Left ventricle myocardium inferior (tissue), 1 donor: ENCODE measurements at places on chromosomes 7 and 10.

- peaks cover 8% of the 10 kb centered on the region for H3K4me1 ChIP-seq
- no peaks in the 10 kb centered on the region for H3K36me3 ChIP-seq
- peak; percentile 64 for DNase-seq
- no peak overlapping the region for H3K27ac ChIP-seq
- no peak overlapping the region for H3K4me3 ChIP-seq
Observed at GRCh38 chr10:124351481-124352220, 67.1 kb downstream of the OAT start.

DNA sequence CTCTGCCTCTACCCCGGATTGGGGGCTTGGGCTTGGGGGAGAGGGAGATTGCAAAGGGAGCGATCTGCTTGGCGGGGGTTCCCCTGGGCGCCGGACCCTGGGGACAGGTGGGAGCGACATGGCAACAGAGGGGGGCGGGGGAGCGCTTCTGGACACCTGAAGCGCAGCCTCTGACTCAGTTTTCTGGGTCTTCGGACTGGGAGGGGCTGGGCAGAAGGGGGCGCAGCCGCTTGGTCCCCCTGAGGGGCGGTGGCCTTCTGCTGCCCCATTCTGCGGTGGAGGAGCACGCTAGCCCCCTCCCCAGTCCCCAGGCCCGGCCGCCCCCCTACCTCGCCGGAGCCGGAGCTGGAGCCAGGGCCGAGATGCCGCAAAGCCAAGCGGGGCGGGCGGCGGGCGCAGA lies 380 bp downstream of the NAT16 start:
- H3K27ac ChIP-seq, result no peak overlapping the region
- H3K4me3 ChIP-seq, result peak overlapping the region; percentile 9
- peaks cover 16% of the 10 kb centered on the region for H3K4me1 ChIP-seq
- DNase-seq, result no peak
- peaks cover 100% of the 10 kb centered on the region for H3K27me3 ChIP-seq

GRCh38 chr10:633279-634245 lies 55.9 kb downstream of the DIP2C start:
- no peaks in the 10 kb centered on the region for H3K36me3 ChIP-seq
- DNase-seq, result no peak
- peaks cover 53% of the 10 kb centered on the region for H3K4me1 ChIP-seq
- peak overlapping the region; percentile 23 for H3K27ac ChIP-seq
- no peaks in the 10 kb centered on the region for H3K27me3 ChIP-seq
- H3K4me3 ChIP-seq, result no peak overlapping the region

- DNase-seq, result no peak
- no peak overlapping the region for H3K27ac ChIP-seq
- H3K27me3 ChIP-seq, result no peaks in the 10 kb centered on the region
- H3K4me3 ChIP-seq, result no peak overlapping the region
- no peaks in the 10 kb centered on the region for H3K36me3 ChIP-seq
- no peaks in the 10 kb centered on the region for H3K4me1 ChIP-seq
Observed at GRCh38 chr10:55144001-55144400, 343.0 kb upstream of the PCDH15 start.

DNA sequence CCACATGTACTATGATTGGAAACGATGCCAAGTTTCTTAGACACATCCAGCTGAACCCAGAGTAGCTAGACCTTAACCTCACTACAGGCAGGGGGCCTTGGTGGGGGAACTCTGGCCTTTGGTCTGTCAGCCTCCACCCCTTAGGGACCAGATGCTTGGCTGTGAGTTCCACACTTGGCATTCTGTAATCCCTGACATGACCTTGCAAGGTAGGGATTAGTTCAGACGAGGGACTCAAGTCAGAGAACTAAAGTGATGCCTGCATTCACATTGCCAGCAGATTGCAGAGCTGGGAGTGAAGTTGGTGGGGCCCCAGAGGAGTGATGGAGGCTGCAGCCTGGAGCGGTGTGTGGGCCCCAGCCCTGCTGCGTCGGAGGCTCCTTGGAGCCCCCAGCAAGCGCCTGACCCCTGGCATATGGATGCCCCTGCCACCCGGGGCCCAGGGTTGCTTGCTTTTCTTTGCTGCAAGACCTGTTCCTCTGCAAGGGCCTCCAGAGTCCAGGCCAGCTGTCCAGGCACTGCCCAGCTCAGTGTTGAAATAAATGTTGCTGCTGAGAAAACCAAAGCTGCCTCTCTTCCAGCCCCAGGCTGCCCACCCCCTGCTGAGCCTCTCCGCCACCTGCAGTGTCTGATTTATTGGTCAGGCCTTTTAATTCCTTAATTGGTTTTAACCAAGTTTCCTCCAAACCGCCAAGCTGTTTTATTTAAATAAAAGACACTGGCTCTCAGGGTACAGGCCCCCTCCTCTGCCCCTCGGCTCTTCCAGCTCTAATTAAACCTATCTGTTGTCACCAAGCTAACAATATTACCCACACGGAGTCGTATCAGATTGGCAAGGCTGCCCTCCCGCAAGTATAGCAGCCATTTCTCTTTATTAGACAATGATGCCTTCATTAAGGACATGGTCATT lies 4.7 kb downstream of the NPTX2 start:
- DNase-seq, result no peak
- H3K4me3 ChIP-seq, result no peak overlapping the region
- H3K36me3 ChIP-seq, result no peaks in the 10 kb centered on the region

DNA sequence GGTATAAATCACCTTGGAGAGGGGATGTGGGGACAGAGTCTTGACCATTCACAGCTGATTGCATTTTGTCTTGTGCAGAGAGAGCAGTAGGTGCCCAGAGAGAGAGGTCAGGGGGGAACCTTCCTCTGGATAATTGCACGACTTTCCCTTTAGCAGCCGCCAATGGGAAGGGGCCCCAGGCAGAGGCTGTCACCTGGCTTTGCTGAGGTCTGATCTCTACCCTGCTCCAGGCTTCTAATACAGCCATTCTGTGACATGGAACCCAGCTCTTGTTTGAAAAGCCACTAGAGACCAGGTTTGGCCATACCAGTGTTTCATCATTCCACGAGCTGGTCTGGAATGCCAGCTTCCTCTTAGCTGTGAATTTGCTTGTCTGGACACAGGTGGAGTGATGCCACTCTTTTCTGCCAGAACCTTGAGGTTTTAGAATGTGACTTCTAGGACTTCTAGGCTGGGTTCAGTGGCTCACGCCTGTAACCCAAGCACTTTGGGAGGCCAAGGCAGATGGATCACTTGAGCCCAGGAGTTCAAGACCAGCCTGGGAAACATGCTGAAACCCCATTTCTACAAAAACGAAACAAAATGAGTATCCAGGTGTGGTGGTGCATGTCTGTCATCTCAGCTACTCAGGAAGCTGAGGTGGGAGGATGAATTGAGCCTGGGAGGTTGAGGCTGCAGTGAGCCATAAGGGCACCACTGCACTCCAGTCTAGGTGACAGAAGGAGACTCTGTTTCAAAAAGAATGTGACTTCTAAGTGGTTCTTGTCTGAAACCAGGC lies 159.9 kb downstream of the CAMK1D start:
- H3K27ac ChIP-seq, result no peak overlapping the region
- H3K36me3 ChIP-seq, result no peaks in the 10 kb centered on the region
- no peak overlapping the region for H3K4me3 ChIP-seq
- H3K4me1 ChIP-seq, result no peaks in the 10 kb centered on the region
- no peak for DNase-seq

DNA sequence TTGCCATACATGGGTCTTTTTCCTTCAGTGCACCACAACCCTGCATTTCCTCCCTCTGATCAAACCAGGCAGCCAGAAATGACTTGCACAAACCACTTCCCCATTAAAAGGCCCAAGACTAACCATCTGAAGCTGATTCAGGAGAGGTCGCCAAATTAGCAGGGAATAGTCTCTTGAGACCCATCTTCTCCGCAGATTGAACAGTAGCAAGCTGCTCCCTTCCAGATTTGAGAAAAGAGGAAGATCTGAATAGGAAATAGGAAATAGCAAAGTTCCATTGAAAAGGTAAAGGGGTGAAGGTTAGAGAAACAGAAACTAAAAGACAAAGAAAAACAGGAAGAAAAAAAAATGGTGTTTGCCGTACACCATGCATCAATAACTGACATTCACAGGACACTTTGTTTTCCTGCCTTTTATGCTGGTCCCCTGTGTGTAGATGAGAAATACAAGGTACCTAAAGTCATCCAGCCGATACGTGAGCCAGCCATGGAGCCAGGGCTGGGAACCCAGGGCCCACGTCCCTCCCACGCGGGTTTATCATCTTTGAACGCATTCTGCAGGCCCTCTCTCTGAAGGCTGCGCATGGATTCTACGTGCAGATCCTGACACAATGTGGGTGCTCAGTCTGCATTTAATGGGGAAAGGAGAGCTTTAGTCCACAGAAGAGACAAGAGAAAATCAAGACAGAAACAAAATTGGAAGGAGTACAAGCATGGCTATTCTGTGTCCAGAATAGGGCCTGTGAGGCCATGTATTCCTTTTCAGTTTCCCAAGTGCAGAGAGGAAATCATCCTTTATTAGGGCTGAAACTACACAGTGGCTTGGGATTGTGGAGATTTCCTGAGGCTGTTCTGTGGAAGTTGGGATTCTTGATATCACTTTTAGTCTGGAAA lies 268.4 kb upstream of the NPVF start:
- H3K36me3 ChIP-seq, result no peaks in the 10 kb centered on the region
- H3K4me3 ChIP-seq, result no peak overlapping the region
- H3K4me1 ChIP-seq, result peaks cover 30% of the 10 kb centered on the region
- H3K27me3 ChIP-seq, result no peaks in the 10 kb centered on the region
- DNase-seq, result no peak
- peak overlapping the region; percentile 74 for H3K27ac ChIP-seq

DNA sequence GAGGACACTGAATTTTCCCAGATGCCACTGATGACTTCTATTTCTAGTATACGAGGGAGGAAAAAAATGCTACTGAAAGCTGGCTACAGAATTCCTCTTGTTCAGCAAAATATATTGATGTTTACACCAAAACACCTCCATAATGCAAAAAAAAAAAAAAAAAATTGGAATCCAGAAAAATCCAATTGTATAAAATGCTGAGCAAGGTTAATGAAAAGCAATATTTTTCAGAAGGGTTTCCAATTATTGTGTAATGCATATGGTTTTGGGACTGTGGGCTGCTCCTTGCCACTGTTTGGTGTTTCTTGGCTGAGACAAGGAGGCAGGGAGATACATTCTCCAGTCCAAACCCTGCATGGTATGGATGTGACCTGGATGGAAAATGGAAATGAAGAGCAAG lies 83.8 kb downstream of the LSM5 start:
- no peaks in the 10 kb centered on the region for H3K36me3 ChIP-seq
- H3K4me1 ChIP-seq, result no peaks in the 10 kb centered on the region
- DNase-seq, result no peak
- no peak overlapping the region for H3K27ac ChIP-seq
- H3K4me3 ChIP-seq, result no peak overlapping the region

GRCh38 chr7:22356010-22356691 lies 803 bp downstream of the RAPGEF5 start:
- H3K4me1 ChIP-seq, result peaks cover 13% of the 10 kb centered on the region
- H3K36me3 ChIP-seq, result no peaks in the 10 kb centered on the region
- no peak for DNase-seq
- H3K27ac ChIP-seq, result peak overlapping the region; percentile 23

DNA sequence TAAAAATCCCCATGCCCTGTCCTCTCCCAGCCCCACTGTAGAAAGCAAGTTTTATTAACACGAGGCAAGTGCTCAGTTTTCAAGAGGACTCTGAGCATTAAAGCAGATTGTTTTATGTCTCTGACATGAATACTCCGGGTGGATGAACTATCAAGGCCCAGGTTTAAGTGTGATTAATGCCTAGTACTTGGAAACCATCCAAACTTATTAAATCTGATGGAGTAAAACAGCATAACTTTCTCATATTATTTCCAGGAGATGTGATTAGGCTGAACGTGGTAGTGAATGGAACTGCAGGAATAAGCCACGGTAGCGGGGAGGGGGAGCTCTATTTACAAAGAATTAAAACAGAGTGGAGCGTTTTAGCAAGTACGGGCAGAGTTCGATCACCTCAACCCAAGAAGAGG lies 144.2 kb upstream of the RNF32 start:
- no peak overlapping the region for H3K27ac ChIP-seq
- no peak overlapping the region for H3K4me3 ChIP-seq
- H3K36me3 ChIP-seq, result no peaks in the 10 kb centered on the region
- no peak for DNase-seq
- no peaks in the 10 kb centered on the region for H3K4me1 ChIP-seq
- H3K27me3 ChIP-seq, result peaks cover 50% of the 10 kb centered on the region

- no peak for DNase-seq
- H3K4me3 ChIP-seq, result no peak overlapping the region
- no peaks in the 10 kb centered on the region for H3K4me1 ChIP-seq
- no peaks in the 10 kb centered on the region for H3K27me3 ChIP-seq
- no peaks in the 10 kb centered on the region for H3K36me3 ChIP-seq
Observed at GRCh38 chr7:63043657-63044543, 954.7 kb upstream of the ZNF722 start.

- peaks cover 3% of the 10 kb centered on the region for H3K36me3 ChIP-seq
- H3K4me3 ChIP-seq, result no peak overlapping the region
- DNase-seq, result no peak
- no peaks in the 10 kb centered on the region for H3K27me3 ChIP-seq
Observed at GRCh38 chr10:112393827-112394226, 19.9 kb downstream of the ACSL5 start.

- peaks cover 5% of the 10 kb centered on the region for H3K4me1 ChIP-seq
- no peak overlapping the region for H3K27ac ChIP-seq
- no peaks in the 10 kb centered on the region for H3K27me3 ChIP-seq
- no peak overlapping the region for H3K4me3 ChIP-seq
- H3K36me3 ChIP-seq, result no peaks in the 10 kb centered on the region
Observed at GRCh38 chr10:31829776-31830175, 98.9 kb downstream of the ARHGAP12 start.

DNA sequence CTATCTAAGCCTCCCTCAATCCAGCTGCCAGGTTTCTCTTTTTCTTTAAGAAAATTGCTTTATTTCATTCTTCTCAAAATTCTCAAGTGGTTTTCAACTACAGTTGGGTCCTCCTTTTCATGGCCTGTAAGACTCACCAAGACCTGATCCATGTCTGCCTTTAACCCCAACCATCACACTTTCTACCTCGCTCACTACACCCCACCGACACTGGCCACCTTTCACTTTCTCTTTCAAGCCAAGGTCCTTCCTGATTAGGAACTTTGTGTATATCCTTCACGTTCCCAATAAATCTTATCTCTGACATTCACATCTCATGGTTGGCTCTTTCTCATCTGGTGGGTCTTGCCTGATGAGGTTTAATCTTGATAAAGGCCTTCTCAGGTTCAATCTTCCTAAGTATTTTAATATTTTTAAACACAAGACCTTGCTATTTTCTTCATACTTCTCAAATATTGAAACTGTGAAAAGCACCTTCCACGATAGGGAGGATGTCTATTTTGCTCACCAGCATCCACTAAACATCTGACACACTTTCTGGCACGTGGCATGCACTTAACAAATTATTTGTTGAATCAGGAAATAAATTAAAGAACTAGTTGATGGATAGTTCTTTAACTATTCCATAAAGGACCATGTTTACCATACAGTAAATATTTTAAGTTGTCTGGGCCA lies 624.8 kb downstream of the GRID1 start:
- no peak for DNase-seq
- H3K36me3 ChIP-seq, result no peaks in the 10 kb centered on the region
- no peaks in the 10 kb centered on the region for H3K27me3 ChIP-seq
- H3K4me1 ChIP-seq, result no peaks in the 10 kb centered on the region
- no peak overlapping the region for H3K4me3 ChIP-seq

- peaks cover 94% of the 10 kb centered on the region for H3K4me1 ChIP-seq
- peak overlapping the region; percentile 51 for H3K4me3 ChIP-seq
- peak overlapping the region; percentile 96 for H3K27ac ChIP-seq
Observed at GRCh38 chr7:158816995-158817394, 12.3 kb downstream of the ESYT2 start.
